HepG2 (cell line): ENCODE measurements at places on chromosomes 3 and 15.

- no peaks in the 10 kb centered on the region for H3K4me1 ChIP-seq
- H3K4me3 ChIP-seq, result no peak overlapping the region
- H3K27me3 ChIP-seq, result no peaks in the 10 kb centered on the region
- H3K27ac ChIP-seq, result no peak overlapping the region
These were observed 203.3 kb downstream of the FEZF2 start for GRCh38 chr3:62169906-62170660.

GRCh38 chr3:31848911-31849310 is 132.2 kb downstream of the OSBPL10 start:
- no peaks in the 10 kb centered on the region for H3K27me3 ChIP-seq
- peak overlapping the region; percentile 15 for H3K27ac ChIP-seq
- no peaks in the 10 kb centered on the region for H3K36me3 ChIP-seq
- H3K4me3 ChIP-seq, result no peak overlapping the region
- DNase-seq, result peak; percentile 26

GRCh38 chr15:62802612-62803011 is 239.9 kb upstream of the TPM1 start:
- H3K36me3 ChIP-seq, result 0 out of 3 replicates have a peak, but pooled peaks cover 3% of the 10 kb centered on the region

DNA sequence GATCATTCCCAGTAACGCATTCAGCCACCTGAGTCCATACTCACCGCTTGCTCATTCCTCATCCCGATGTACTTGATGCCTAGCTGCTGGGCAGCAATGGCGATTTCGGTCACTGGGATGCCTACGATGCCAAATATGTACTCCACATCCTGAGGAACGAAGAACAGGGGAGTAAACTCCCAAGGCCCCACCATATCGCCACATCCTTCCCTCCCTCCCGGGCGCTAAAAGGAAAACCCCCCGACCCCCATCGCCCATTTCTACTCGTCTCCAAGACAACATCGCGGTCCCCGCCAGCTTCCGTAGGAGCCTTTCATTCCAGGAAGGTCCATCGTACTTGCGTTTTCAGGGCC is 347 bp downstream of the HACL1 start:
- H3K27ac ChIP-seq, result peak overlapping the region; percentile 94
- peaks cover 15% of the 10 kb centered on the region for H3K36me3 ChIP-seq
- H3K4me1 ChIP-seq, result peaks cover 34% of the 10 kb centered on the region
- H3K4me3 ChIP-seq, result peak overlapping the region; percentile 98
- H3K27me3 ChIP-seq, result peaks cover 7% of the 10 kb centered on the region; the same call in 1 of the 3 replicates

- no peak overlapping the region for H3K27ac ChIP-seq
- no peaks in the 10 kb centered on the region for H3K36me3 ChIP-seq
- no peak for DNase-seq
- no peaks in the 10 kb centered on the region for H3K4me1 ChIP-seq
- H3K4me3 ChIP-seq, result no peak overlapping the region
- peaks cover 2% of the 10 kb centered on the region; the same call in 1 of the 3 replicates for H3K27me3 ChIP-seq
These were observed 469.4 kb upstream of the ATP11B start for GRCh38 chr3:182323898-182324297.

- H3K4me1 ChIP-seq, result no peaks in the 10 kb centered on the region; the same call in 1 of the 2 replicates
- no peak for DNase-seq
- no peak overlapping the region for H3K27ac ChIP-seq
- no peak overlapping the region for H3K4me3 ChIP-seq
These were observed 27.1 kb upstream of the SLC30A4 start for GRCh38 chr15:45549541-45550220.

- no peak for DNase-seq
- H3K4me3 ChIP-seq, result no peak overlapping the region
- no peak overlapping the region for H3K27ac ChIP-seq
- no peaks in the 10 kb centered on the region for H3K27me3 ChIP-seq
- no peaks in the 10 kb centered on the region; the same call in 1 of the 2 replicates for H3K36me3 ChIP-seq
These were observed 125.6 kb downstream of the LRRK1 start for GRCh38 chr15:101044625-101045235.

- DNase-seq, result peak; percentile 18
- H3K27me3 ChIP-seq, result no peaks in the 10 kb centered on the region
- H3K4me3 ChIP-seq, result no peak overlapping the region
- no peak overlapping the region for H3K27ac ChIP-seq
These were observed 360.4 kb upstream of the ROBO2 start for GRCh38 chr3:76679541-76679940.

GRCh38 chr3:71580636-71581456 is 2.7 kb downstream of the FOXP1 start:
- H3K4me3 ChIP-seq, result peak overlapping the region; percentile 91
- H3K36me3 ChIP-seq, result peaks cover 2% of the 10 kb centered on the region; the same call in 1 of the 2 replicates
